Stimulated activated CD4-positive, alpha-beta T cell treated with anti-CD3 and anti-CD28 coated beads, Interleukin-1b, Interleukin-23, amount 100 ng/mL, for 24 hours (primary cell): ENCODE measurements at places on chromosomes 6 and 20.

DNA sequence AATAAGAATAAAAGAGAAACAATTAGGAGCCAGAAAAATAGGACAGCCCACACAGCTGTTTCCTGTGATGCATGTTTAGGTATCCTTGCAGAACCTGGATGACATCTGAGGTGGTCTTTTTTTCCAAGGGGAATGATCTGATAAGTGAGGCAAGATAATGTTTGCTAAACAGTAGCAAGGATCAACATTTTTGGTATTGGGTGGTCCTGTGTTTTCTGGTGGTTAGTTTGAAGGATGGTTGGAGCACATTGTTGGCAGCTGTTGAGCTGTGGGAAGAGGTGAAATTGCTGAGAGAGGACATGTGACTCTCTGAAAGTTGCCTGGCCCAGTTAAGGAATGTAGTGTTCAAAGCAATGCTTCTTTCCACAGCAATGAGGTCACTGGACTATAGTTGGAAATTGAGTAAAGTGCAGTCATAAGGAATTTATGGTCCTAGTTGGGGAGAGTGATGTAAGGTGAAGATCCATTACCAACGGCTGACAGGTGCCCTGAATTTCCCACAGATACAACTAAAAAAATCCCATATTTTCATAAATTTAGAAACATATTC lies 270.2 kb upstream of the IMPG1 start:
- no peak for DNase-seq

- no peak for DNase-seq
These were observed 57.6 kb downstream of the SUN5 start for GRCh38 chr20:32946629-32947028.

DNA sequence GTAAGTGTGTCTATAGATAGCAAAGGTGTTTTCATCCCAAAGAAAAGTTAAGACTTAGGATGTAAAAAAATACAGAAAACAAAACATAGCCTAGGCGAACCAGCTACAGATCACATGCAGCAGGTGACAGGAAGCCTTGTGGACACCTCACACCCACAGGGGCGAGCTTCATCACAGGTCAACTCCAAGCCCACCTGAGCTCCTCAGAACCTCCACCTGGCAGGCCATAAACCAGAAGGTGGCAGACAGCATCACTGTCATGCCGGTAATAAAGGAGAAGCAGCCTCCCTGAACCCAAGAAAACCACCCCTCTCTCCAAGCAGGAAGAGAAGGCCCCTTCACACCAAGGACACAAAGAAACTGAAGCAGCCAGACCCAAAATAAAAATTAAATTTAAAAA lies 1.0 kb downstream of the RALGAPA2 start:
- DNase-seq, result no peak

DNA sequence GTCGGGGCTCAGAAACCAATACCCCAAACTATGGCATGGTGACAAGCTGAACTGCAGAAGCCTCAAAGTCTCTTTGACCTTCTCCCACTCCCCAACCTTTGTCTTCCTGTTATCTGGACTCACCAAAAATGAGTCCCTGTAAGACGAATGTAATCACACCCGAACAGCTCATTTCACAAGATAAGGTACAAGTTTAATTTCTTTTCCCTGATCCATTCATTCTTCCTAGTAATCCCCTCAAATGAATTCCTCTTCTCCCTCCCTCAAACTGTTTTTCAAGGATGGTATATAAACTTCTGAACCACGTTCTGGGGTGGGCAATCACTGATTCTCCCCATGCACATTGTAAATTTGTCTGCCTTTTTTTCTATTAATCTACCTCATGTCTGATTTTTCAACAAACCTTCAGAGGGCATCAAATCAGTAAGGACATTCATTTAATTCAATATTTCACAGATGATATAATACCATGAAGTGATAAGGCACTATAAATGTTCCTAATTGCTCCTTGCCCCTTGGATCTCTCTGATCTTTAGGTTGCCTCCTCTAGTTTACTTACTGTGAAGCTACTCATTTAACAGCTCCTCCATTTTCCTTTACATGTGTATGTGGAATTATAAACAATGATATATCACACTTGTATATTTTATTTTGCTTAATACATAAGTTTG lies 77.2 kb downstream of the OR2B2 start:
- no peak for DNase-seq

GRCh38 chr6:137681445-137682009 lies 185.5 kb upstream of the TNFAIP3 start:
- DNase-seq, result no peak

GRCh38 chr20:19885939-19886660 lies 128.0 kb downstream of the RIN2 start:
- DNase-seq, result no peak

DNA sequence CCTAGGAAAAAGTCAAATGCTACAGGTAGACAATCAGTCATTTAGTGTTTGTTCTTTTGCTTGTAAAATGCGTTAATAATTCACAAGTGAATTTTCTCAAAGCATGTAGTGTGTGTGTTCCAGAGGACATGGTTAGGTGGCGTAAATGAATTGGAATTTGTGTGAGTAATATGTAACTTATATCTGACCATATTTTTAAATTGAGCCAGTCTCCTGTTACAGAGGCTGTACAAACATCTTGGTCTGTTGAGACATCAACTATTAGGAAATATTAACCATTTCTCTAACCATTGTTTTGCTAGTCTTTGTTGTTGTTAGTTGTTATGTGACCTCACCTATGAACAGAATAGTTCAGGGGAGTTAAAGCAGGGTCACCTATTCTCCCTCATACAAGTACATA lies 22.7 kb downstream of the MCM8 start:
- DNase-seq, result no peak

GRCh38 chr6:15255481-15255880 lies 9.6 kb downstream of the JARID2 start:
- no peak for DNase-seq

DNA sequence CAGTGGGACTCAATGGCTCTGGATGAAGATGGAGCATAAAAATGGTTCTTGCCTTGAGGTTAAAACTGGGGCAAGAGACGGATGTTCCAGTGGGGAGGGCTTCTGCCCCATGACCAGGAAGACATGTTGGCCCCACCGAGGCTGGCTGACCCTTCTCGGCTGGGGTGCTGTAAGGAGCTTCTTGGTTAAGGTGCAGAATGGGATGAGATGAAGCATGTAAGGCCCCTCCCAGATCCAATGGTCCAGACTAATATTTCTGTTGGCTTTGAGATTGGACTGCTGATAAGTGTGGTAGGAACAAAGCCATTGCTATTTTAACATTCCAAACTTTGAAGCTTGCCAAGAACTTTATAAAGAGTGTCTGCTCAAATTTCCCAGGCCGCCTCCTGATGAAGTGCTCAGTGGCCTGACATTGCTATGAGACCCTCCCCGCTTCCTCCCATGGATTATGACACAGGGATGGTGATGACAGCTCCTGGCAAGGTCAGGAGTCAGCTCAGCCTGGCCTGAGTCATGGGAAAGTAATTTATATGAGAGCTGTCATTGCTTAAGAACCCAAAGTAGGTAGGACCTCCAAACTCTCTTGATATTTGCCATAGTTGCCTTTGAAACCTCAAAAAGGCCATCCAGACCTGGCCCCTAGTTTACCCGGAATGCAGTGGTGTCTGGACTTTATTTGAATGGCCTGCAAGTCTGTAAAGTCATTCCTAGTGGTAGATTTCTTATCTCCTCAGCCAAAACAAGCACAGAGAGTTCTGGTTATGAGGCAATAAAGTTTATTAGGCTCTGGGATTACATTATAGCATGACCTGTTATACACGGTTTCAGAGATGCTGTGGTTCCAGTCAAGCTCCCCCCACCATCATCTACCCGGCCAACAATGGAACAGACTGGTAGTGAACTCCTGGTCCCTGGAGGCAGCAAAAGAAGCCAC lies 55.2 kb downstream of the TGM2 start:
- DNase-seq, result no peak

DNA sequence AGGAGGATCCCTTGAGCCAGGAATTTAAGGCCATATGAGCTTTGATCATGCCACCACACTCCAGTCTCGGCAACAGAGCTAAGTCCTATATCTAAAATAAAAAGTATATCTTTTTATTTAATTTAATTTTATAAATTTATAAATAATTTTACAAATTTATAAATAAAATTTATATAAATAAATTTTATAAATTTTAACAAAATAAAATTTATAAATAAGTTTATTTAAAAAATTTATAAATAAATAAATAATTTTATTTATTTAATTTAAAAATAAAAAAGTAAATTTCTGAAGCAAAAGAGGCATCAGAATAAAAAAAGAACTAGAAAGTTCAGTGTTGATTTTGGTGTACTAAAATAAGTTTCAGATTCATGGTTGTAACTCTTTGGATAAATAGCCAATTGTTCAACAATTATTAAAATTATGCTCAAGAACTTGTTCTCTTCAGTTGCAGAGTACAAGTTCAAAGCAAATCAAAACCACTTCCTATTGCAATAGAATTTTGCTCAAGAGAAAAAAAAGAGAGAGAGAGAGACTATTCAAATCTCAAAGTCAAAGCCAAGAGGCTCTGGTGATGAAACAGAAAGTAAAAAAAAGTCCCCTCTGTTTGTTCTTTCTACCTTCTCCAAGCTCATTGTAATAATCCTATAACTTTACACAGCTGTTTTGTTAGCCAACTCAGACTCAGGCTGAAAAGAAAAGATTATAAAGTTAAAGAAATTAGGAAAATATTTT lies 547.5 kb upstream of the ADGRB3 start:
- DNase-seq, result no peak

- no peak for DNase-seq
These were observed 223.7 kb downstream of the GMDS start for GRCh38 chr6:2021713-2022125.

DNA sequence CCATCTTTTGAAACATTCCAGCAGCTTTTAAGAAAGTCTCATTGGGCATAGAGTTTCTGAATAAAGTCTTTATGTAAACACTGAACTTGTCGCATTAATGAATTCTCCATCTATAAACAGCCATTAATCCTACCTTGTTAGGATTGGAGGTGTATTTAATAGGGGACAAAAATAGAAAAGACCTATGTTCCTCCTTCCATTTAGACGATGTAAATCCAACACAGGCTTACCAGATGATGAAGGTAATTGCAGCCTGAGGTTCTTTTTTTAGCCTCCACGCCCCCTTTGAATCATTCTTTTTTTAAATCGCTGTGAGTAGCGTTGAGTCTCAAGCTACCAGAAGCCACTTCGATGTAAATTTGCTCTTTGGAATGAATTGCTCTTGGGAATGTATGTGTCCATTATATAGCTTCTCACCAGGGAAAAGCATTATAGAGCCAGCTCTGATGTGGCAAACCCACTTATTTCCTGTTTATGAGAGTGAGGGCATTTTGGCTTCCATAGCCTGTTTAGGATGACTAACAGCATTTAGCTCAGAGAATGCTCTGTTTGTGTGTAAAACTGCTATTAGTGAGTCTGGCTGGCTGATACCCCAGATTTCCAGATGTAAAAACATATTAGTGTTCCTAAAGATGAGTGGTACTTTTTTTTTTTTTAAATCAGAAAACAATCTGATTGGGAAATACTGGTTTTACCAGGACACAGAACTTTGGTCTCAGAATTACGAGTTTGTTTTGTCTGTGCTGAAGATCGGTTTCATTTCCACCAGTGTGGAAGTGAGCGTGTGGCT lies 74.9 kb upstream of the CLDN20 start:
- no peak for DNase-seq

DNA sequence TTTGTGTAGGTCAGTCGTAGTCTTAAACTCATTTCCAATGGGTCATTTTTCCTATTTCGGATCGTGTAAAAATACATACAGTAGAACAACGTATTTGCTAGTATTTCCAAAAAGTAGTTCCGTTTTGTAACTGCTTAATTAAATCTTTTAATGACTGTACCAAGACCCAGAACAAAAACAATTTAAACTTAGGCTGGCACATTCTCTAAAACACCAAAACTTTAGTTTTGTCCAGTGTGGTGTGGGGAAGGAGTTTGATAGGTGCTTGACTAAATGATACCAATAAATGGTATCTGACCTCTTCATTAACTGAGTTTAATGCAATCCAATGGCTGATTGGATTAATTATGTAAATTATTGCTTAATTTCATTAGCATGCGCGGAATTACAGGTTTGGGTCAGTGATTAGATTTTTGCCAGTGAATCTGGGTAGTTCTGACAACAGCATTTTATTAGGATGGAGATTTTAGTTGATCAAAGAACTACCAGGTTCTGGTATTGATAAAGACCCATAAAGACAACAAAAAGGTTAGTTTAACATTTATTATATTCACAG lies 20.8 kb downstream of the OR2B2 start:
- DNase-seq, result no peak

- DNase-seq, result no peak
These were observed 5.9 kb downstream of the HSPA12B start for GRCh38 chr20:3738111-3739053.

- no peak for DNase-seq
These were observed 65.2 kb upstream of the ANKEF1 start for GRCh38 chr20:9969626-9970025.

DNA sequence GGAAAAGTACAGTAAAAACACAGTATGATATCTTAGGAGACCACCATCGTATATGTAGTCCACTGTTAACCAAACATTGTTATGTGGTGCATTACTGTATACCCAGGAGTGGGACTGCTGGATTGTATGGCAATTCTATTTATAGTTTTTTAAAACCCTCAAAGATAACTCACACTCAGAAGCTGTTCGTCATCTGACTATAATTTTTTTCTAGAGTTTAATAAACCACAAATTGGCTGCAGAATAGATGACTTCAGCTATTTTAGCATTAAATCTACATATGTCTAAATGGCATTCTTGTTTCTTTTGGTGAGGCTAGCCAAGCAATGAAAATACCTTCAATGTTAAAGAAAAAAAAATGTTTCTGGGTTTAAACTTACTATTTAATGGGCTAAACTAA lies 134.2 kb upstream of the BMP5 start:
- DNase-seq, result no peak

GRCh38 chr6:131400779-131401496 lies 172.1 kb upstream of the ARG1 start:
- no peak for DNase-seq

DNA sequence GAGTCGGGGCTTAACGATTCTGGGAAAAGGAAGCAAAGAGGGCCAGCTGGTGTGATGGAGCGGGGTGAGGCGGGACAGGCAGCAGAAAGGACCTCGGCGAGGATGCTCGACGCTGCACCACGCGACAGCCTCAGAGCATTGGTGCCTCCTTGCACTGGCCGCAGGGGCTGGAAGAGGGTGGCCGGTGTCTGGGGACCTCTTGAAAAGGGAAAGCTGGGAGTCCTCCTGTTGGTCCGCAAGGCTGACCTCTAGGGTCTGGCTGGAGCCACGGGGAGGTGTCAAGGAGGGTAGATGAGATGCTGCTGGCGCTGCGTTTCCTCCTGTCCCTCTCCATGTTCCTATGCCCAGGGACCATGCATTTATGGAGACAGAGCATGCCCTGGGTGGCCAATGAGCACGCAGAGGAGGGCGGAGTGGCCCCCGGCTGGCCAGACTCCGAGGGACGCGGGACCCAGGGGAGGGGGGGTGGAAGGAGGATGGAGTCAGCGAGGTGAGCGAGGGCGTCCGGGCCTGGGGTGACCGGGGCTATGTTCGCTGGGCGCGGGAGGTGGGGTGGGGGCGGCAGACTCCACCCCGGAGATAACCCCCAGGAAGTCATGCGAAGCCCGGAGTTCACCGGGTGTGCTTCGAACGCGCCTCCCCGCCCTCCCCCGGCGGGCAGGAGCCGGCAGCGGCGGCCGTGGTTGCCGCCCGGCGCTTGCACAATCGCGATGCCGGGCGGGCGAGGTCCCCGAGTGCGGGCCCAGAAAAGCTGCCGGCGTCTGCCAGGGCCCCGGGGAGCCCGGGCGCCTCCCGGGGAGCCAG lies at the start of gene CYP24A1:
CYP24A1 (minus strand) TSS at position 334 of the 804 bp plus-strand sequence. CDS start 407 bp downstream, outside the sequence.
- no peak for DNase-seq
